Osteocyte (in vitro differentiated cells): ENCODE measurements at places on chromosomes 5 and 9. TPM values are rescaled to one million over a fixed set of nuclear protein-coding genes. Genes with fewer than 3 reads are reported as not detected.

DNA sequence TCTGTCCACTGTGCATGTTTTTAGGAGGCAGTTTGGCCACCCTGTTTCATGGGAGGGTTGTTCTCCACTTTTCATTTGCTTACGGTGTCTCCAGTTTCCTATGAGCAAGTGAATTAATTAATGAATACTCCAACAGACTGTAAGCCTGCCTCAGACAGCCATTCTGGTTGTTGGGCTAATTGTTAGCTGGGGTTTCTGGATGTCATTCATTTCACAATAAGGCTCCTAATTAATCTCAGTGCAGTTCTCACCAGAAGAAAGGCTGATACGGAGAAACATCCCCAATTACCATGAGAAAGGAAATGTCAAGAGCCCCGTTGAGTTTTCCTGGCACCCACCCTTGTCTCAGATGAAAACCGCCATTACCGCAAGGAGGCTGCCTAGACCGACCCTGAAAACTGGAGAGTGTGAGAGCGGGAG, 75.8 kb downstream of the MAP1B start:
- DNase-seq = no peak

DNA sequence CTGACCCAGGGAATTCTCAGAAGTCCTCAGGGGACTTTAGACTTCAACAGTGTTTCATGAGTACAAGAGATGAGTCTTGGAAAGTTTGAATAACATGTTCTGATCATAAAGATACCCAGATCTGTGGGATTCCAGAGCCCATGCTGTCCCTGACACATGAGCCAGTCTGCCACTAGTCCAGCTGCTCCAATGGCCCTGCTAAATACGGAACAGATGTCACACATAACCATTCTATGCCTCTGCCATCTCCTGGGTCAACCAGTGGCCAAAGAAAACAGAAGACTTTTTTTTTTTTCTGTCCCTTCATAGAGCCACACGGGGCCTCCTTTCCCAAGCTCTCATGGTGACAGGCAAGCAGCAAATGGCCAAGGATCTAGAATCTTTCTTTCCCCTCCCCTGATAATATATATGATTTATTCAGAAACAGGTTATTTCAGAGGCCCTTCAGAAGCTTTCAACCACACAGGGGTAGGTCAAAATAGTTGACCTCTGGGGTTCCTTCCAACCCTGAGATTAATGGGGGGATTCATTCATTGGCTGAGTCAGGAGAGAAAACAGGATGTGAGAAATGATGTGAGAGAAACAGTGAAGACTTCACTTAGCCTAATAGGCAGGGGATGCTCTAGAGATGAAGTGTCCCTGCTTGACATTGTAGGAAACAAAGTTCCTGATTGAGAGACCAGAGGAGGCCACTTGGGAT, 367.7 kb downstream of the CDK5RAP2 start:
- no peak for DNase-seq

Gene KIF4B
- total RNA-seq = not detected in 2 replicates

Gene STOML2
- 100 and 104 TPM in 2 replicates for total RNA-seq

Gene ZNF883
- 6.4 and 7.3 TPM in 2 replicates for total RNA-seq

DNA sequence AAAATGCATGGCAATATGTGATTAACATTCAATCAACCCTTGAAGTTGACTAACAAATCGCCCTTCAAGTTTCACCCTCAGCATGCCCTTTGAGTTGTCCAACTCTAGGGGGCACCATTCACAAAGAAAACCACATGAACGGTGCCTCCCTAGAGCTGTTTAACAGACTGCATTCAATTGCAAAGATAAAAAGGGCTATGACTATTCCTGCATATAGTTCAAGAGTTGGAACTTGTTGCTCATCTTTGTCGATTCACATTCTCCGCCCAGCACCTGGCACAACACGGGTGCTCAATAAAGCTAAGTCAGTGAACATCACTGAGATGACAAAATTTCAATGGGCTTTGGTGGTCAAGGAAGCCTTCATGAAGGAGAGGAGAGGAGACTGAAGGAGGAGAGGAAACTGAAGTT, 69.6 kb upstream of the SLC30A5 start:
- no peak for DNase-seq

DNA sequence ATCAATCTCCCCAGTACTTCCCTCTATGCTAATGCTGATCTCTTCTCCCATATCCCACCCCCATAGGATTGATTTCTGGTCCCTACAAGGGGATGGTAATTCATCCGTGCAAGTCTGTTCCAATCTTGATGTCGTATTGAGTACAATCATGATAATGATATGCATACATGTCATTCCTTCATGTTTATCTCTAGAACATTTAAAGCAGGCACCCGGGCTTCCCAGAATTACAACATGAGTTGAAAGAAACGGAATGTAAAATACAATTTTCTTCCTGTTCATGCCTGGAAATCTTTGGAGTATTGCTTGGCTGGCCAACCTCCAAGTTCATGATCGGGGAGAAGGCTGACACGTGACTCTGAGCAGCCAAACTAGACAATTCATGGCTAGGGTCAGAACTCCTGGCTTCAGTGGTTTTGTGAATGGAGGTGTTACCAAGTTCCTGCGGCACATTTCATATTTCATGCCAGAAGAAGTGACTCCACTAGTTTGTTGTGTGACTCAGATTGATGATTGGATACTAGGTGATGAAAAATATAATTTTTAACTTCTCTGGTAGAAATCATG, 66.6 kb downstream of the C9orf152 start:
- DNase-seq = no peak

GRCh38 chr9:114908805-114909448, 21.5 kb downstream of the TNFSF8 start:
- DNase-seq = peak; percentile 23

DNA sequence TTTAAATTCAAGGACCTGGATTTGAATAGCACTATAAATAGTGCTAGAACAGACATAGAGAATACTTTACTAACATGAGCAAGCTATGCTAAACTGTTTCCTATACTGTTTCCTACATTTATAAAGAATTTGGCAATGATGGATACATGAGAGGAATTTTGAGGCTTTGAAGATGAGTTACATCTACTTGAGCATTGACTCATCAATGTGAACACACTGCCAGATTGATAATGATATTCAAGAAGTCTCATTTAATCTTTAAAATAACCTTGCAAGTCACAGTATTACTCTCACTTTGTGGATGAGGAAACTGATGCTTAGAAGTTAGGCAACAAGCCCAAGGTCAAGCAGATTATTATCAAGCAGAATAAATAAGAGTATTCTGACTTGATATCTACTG, 281.9 kb downstream of the DNAH5 start:
- no peak for DNase-seq

DNA sequence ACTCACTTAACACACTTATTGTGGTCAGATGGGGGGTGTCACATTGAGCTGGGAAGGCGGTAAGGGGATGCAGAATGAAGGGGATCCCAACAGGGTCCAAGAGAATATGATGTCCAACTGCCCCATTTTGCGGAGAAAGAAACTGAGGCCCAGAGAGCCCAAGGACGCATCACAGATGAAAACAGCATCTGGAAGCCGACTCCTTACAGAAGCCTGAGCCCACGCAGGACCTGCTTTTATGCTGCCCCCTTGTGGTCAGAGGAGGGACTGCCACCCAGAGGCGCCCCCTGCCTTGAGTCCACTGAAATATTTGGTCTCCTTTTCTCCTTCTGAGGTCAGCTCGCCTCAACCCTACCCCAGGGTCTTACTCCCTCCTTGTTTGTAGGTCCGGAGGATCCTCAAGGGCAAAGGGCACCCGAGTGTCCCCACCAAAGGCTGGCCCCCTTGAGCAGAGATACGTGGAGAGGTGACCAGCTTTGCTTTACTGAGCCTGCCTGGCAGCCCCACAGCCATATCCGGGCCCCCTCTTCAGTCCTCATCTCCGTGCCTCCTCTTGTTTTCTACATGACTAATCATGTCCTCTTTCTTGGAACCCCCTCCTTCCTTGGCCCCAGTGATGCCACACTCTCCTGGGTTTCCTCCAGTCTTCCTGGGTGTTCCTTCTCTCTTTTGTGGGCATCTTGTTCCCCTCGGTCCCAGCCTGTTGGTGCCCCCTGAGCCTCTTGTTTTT, 30.0 kb upstream of the TTLL11 start:
- peak; percentile 91 for DNase-seq

Gene FAM120A
- 93.1 and 95.9 TPM in 2 replicates for total RNA-seq

DNA sequence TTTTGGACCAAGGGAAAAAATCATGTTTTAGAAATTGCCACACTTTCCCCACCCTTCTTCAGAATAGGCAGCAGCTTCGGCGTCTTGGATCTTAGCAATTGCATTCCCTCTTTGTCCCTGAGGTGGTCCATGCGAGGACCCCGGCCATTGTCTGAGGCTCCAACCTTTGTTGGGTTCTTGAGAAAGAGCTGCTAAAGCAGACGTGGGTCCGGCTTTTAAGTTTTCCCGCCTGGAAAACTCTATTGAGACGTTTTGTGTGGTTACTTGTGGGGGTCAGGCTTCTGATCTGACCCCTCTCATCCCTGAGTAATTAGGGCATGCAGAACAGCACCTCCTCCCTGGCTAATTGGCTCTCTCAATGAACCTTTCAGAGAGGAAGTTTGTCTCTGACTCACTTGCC, 509.6 kb upstream of the TNC start:
- DNase-seq = no peak

Gene NKD2
- not detected in 2 replicates for total RNA-seq

Gene CKMT2
- total RNA-seq = not detected in 2 replicates

GRCh38 chr9:10538073-10538472, 74.7 kb downstream of the PTPRD start:
- no peak for DNase-seq

DNA sequence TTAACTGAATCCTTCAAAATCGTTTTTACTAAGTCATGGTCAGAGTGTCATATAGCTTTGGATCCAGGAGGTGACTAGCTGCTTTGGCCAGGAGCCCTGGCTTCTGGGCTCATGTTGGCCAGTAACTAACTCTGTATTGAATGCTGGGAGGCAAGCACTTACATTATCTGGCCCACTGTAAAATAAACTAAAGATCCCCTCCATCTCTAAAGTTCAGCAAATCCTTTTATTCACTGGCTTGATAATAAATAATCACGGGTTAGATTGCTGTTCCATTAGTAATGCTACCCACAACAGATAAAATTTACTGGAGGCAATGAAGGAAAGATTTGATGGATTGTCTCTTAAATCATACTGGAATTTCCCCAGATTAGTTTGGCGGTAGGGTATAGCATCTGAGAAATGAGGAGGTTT, 382.2 kb upstream of the TLE4 start:
- DNase-seq = no peak

GRCh38 chr5:82386576-82386975, 108.4 kb upstream of the RPS23 start:
- DNase-seq = no peak

DNA sequence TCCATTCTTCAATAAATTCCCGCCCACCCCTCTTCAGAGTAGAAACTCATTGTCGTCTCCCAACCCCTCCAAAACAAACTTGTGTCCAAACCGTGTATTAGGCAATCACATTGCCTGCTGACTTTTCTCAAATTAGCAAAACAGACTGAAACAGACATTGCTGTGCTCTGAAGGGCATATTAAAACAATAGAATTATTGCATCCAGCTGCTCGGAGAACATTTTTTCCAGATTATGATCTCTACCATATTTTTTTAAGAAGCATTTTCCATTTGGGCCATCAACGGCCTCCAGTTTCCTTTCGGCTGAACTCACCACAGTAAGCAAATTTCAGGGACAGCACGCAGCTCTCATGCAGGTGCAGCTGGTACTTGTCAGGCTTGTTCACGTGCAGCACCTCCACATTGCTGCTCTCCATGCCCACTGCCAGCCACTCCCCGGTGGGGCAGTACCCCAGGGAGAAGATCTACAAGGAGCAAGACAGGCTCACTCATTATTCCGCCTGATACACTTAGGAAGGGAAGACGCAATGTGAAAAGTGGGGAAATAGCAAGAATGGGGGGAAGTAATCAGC, 104.1 kb downstream of the TLE1 start:
- DNase-seq = no peak

Gene MAP3K1
- total RNA-seq = 15.7 TPM in 2 replicates

GRCh38 chr5:55668356-55668755, 43.8 kb downstream of the SLC38A9 start:
- DNase-seq = no peak

- DNase-seq = no peak
These were observed 94.2 kb upstream of the VCAN start for GRCh38 chr5:83377131-83377865.

GRCh38 chr5:141747152-141748141, 65.4 kb upstream of the ARAP3 start:
- no peak for DNase-seq

Gene ARSI
- total RNA-seq = 0.51 and 0.81 TPM in 2 replicates

DNA sequence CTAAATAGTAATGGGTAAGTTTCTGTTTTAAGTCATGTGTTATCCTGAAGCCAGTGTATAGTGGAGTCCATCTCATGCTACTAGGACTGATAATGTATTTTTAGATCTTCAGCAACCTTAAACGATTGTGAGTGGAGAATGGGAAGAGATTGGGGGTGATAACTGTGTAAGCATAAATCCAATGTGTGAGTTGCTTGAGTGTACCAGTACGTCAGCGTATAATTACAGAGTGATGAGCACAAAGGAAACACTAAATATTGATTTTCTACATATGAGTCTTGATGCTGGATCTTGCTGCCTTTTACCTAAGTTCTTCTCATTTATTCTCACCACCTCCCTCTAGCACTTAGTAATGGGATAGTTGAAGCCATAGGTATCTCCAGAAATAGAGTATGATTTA, 16.3 kb upstream of the IZUMO3 start:
- no peak for DNase-seq

GRCh38 chr5:39453606-39454005, 28.8 kb upstream of the DAB2 start:
- no peak for DNase-seq

DNA sequence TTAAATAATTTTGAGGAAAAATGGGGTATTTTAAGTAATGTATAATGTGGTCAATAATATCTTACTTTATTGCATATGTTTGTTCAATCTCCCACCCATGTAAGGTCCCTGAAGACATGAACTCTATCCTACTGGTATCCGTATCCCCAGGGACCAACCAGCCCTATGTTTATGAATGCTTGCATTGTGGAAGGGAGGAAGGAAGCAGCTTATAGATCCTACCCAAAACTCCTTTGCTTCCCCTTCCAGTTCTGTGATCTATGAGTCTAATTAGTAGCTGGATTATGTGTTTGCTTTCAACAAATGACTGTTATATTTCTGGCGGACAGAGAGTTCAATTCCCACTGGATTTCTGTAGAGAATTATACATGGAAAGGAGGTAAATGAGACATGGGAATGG, 45.6 kb downstream of the CNTRL start:
- DNase-seq = no peak

Gene ADGRV1
- total RNA-seq = 0.89 and 0.99 TPM in 2 replicates

GRCh38 chr5:181205761-181206649, 1.0 kb upstream of the TRIM7 start:
- no peak for DNase-seq

Gene IL7R
- total RNA-seq = 0.43 and 0.44 TPM in 2 replicates

- DNase-seq = peak; percentile 64
These were observed 238.2 kb downstream of the PBX3 start for GRCh38 chr9:125985142-125985997.

Gene CORO2A
- total RNA-seq = 1.6 and 1.8 TPM in 2 replicates

Gene PLEKHG4B
- total RNA-seq = 3.8 and 4.5 TPM in 2 replicates

DNA sequence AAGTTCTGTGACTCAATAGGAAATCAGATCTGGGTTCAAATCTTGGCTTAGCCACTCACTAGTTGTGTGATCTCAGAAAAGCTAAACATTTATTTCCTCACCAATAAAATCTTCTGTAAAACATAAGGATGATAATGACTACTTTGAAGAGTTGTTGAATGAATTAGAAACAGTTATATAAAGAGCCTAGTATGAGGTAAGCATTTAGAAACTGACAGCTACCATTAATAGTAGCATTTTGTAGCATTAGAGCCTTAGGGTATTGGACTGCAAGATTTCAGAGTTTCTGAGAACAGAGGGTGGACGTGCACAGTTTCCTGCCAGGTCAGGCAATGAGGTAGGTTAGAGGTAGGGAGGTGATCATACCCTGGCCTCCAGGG, 293.2 kb downstream of the CWC27 start:
- no peak for DNase-seq
